Activated CD8-positive, alpha-beta memory T cell treated with anti-CD3 and anti-CD28 coated beads, Interleukin-2, amount 10 ng/mL, durations not matched to agents 7 days and 5 days (primary cell): ENCODE measurements at places on chromosomes 5 and 9. TPM values are rescaled to one million over a fixed set of nuclear protein-coding genes. Genes with fewer than 3 reads are reported as not detected.

DNA sequence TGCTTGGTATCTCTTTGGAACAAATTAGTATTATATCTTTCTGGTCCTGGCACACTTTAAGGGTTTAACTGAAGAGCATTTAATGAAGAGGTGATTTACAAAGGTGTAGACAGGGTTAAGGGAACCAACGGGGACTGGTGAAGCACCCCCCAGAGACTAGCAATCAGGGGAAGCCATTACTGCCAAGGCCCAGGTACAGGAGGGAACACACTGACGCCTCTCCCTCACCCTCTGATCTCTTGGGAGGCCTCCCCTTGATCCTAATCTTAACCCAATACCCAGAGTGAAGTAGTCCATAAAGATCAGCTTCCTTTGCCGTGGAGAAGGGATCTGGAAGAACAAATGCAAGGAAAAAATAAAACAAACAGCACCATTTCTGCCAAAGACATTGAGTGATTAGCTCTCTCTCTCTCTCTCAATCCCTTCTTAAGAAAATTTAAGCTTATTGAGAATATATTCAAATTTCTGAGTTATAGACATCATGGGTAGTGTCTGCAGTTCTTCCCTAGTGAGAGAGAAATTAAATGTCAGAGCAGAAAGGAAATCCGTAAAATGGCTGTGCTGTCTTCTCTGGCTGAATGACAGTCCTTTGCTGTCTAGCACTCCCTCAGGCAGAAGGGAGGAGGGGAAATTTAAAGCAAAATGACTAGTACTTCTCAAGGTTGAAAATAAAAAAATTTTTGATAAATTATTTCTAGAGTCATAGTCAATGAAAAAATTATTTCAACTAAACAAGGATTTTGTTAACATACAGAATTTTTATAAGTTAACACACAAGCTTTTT is 20.0 kb downstream of the F2R start:
- DNase-seq = peak; percentile 38

GRCh38 chr5:161546470-161547301 is at the start of gene GABRB2:
Gene GABRB2, minus strand, starts transcription at chr5:161546725. Its CDS starts 82 bp downstream, at chr5:161546643.
- DNase-seq = peak; percentile 51

TCF7 gene
- total RNA-seq = 7.0 TPM

DNA sequence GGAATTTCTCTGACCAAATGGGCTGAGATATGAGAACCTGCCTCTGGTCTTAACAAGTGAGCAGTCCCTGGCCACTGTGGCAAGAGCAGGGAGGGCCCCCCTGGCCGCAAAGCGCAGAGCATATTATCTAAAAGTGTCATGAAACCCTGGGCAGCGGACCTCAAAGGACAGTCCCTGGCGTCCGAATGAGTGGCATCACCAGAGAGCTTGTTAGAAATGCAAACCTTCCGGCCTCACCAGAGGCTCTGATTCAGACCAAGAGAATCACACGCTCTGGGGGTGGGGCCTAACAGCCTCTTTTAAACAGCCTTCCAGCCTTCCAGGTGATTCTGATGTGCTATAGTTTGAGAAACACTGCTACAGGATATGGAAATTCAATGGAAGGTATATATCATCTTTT is 10.9 kb downstream of the PTPN3 start:
- DNase-seq = no peak

DNA sequence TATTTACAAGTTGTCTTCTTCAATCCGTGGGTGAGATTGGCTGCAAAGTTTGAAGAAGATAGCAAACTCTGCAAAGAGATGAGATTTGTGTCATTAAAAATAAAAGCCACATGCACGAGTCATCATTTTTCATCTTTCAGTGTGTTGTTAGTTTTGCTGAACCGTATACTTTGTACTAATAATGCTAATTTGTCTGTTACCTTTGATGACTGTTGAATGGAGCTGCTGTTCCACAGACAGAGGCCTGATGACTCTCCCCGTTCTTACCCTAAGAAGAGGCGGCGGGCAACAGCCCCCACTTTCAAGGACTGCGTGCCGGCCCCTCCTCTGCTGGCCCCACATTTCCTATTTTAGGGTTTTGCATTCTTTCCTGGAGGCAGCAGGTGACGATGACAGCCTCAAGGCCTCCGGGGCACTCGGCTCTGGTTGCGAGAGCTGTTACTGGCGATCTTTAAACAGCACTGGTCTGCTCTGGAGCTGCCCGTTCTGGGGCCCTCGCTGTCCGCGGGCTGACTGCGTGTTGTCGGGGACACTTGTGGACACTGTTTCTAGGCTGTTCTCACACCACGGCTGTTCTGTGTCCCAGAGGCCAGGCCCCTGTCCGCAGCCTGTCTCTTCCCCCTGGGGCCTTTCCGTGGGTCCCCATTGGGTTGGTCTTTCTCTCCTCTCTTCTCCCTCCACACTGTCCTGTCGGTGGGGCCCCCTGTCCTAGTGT is 35.1 kb downstream of the NDUFS6 start:
- DNase-seq = no peak

- DNase-seq = no peak
These were observed 490.3 kb downstream of the ARHGEF28 start for GRCh38 chr5:74116266-74116665.

CDKN2A gene
- total RNA-seq = 16.9 TPM

- DNase-seq = peak; percentile 78
These were observed 226.5 kb upstream of the MAP3K1 start for GRCh38 chr5:56588636-56589480.

GRCh38 chr5:148729182-148729581 is 74.9 kb upstream of the HTR4 start:
- DNase-seq = no peak

HMGCR gene
- total RNA-seq = 69.5 TPM

- DNase-seq = no peak
These were observed 83.2 kb downstream of the DIRAS2 start for GRCh38 chr9:90559075-90560073.

- DNase-seq = no peak
These were observed 145.0 kb upstream of the SLC28A3 start for GRCh38 chr9:84485539-84485938.

DNA sequence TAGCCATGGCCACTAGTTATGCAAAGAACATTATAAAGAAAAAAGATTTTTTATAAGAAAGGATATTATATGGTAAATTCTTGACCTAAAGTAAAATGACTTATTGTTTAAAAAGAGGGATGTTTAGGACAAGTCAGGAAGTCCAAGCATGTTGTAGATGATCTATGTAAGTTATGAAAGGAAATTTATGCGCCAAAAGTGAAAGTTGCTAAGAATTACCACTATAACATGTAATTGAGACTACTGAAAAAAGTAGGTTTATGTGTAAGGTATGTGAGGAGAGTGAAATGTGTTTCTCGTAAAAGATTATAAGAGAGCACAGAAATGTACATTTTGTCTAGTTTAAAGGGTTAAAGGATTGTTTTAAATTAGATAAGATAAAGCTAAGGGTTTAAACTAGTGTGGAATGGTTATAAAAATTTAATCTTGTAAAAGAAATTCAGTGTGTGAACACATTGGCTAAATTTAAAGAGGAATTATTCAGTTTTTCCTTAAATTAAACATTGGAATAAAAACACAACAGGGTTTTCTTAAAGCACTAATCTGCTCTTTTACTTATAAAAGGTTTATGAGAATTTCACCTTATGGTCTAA is 1100.4 kb upstream of the EDIL3 start:
- DNase-seq = no peak

DNA sequence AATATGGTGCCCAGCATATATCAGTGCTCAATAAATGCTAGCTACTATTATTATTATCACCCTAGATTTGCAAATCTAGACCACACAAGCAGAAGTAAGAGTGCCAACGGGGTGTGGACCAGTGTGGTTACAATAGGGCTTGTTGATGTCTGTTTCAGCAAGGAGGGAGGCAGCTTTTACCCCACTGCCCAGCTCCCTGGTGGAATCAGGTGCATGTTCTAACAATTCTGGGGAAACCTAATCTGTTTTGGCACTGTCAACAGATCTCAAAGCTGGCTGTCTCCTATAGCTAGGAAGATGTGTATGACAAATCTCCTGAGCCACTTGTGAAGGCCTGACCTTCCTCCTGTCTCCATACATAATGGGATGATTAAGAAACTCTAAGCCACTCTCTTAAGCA is 5.7 kb downstream of the TGFBI start:
- DNase-seq = no peak

DNA sequence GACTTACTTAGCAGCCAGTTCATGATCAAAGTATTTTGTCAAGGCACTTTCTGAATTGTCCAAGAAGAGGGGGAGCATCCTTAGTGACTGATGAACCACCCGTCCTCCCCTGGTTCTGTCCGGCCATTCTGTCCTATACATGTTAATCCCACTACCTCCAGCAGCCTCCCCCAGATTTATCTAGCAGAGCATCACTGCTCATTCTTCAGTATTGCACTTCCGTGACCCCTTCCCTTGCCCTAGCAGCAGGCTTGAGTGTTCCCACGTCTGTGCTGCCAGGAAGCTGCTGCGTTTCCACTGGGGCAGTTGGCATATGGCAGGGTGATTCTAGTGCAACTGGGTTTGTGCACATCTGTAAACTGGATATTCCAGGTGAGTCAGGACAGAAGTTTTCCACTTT is 4.5 kb downstream of the GLDC start:
- DNase-seq = no peak

DNA sequence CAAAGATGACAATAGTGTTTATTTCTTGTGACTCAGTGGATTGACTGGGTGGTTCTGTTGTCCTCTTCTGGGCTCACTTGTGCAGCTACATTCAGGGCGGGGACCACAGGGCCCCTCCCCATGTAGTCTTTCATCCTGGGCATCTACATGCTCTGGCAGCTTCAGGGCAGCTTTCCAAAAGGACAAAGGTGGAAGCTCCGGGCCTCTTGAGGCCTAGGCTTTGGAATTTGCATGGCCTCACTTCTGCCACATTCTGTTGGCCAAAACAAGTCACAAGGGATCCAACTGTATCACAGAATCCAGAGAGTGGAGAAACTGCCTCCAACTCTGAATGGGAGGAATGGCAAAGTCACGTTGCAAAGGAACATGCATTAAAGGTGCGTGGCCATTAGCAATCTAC is 64.3 kb downstream of the ARHGAP26 start:
- DNase-seq = no peak

DNA sequence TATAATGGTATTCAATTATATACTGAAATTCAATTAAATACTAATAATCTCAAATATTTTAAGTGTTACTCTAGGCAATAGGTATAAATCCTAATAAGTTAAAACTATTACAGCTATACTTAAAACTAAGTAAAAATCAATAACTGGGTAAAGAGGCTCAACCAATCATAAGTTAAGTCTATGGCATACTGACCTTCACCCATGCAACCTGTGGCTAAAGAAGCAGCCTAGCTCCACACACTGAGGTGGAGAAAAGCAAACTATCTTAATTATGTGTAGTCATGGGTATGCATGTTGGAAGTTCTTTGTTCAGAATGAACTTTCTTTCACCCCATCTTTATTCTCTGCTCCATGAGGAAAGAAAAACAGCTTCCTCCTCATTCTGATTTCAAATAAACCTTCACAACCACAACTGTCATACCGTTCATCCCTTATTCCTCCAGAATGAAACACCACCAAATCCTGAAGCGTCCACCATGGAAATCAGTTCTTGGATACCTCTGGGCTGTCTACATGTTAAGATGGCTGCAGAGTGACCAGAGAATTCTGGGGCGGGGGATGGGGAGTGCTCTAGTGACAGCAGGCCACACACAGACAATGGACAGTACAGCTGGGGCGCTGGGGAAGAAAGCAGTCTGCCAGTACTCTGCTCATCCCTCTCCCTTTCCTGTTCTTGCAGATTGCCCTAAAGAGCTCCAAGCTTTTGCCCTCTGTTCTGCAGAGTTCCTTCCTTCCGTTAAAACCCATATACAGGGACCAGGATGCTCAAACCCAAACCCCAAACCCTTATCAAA is 62.3 kb downstream of the RIGI start:
- no peak for DNase-seq

DNA sequence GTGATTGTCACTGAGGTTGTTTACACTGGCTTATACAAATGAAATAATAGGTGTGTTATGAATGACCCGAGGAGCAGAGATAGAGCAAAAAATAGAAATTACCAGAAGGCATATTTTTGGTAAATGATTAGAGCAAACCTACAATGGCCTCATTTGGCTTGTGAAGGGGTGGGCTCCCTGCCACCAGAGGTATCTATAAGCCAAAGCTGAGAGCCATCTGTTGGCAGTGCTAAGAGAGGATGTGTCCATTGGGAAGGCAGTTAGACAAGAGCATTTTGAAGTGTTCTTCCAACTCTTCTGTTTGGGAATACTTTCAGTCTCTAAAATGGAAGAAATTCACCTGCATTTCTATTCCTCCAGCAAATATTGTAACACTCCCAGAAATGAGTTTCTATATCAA is 10.6 kb downstream of the NIPAL4 start:
- no peak for DNase-seq

- DNase-seq = no peak
These were observed 302.4 kb upstream of the FAM174A start for GRCh38 chr5:100232736-100233135.

- no peak for DNase-seq
These were observed 41.5 kb upstream of the NOTCH1 start for GRCh38 chr9:136587145-136587943.

- no peak for DNase-seq
These were observed 5.5 kb downstream of the CNOT6 start for GRCh38 chr5:180499684-180500083.

LECT2 gene
- not detected for total RNA-seq

DNA sequence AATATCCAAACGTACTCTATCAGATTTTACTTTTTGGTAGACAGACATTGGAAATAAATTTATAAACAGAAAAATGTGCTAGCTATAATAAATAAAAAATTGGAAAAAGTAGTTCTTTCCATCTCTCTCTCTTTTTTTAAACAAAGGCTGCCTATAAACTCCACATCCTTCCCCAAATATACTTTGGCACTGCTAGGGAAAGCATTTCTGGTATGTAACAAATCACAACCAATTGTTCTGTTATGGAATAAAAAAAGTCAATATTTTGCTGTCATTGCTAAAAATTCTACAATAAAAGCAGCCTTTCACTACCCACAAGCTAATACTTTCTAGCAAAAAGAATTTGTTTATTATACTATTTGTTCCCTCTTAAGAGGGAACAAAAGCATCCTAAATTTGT is 169.2 kb upstream of the TARS1 start:
- no peak for DNase-seq

DNA sequence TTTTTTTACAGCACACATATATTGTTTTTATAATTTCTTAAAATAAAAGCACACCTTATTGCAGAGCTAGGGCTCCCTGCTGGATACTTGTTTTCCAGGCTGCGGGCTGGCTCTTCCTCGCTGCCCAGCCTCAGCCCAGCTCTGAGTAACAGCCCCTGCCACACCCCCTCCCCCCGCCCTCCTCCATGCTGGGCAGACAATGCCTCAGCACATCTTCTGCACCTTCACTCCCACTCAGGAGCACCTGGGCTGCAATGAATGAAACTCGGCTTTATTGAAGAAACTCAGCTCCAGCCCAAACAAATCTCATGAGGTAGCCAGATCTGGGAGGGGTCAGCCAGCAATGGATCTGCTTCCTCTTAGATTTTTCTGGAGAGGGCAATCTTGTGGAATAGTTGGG is 9.5 kb downstream of the IL9 start:
- DNase-seq = no peak

DNA sequence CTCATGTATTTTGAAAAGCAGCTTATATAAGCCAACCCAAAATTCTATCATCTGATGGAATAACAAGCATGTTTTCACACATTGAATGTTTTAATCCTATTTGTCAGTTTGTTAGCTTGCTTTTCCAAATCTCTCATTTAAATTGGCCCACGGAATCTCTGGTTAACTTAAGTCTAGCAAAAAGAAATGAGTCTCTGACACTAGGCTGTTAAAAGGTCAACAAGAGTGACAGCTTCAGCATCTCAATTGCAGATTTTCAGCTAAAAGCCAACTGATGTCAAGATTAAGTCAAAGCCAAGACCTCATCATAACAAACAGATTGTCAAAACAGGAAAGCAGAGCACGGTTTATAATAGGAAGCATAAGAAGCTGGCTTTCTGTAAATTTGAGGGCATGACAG is 49.4 kb upstream of the CDH9 start:
- DNase-seq = no peak

PCDHGA11 gene
- not detected for total RNA-seq
